Vagina (tissue), 2 donors: ENCODE measurements at places on chromosomes 6 and 20.
A peak's percentile ranks its signal among the peaks of the same experiment; 100 is the strongest.

DNA sequence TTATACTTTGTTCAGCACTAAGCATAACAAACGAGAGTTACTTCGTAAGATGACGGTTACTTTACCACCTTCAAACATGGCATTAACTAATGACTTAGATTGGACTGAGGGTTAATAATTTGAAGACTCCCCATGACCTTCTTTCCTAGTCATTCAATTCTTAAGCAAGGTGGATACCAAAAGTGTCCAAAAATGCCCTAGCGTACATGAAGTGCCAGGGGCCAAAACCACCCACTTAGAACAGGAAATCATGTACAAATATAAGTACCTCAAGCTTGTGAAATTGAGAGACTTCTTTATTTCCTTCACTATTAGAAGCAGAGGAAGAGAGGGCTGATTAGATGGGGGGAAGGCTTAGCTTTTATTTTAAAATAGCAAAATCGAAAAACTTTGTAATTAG, 166.4 kb downstream of the ATXN1 start:
- H3K36me3 ChIP-seq, result no peaks in the 10 kb centered on the region
- DNase-seq, result no peak
- H3K27me3 ChIP-seq, result no peaks in the 10 kb centered on the region
- peaks cover 6% of the 10 kb centered on the region for H3K4me1 ChIP-seq

GRCh38 chr6:117265410-117266256, at the start of gene VGLL2:
Gene VGLL2 (plus strand): TSS chr6:117265558. CDS start chr6:117265764, 206 bp downstream.
- H3K27me3 ChIP-seq, result peaks cover 9% of the 10 kb centered on the region
- H3K4me3 ChIP-seq, result peak within 1 kb of the TSS; percentile 33
- DNase-seq, result no peak
- no peaks in the 10 kb centered on the region for H3K36me3 ChIP-seq
- H3K27ac ChIP-seq, result no peak within 1 kb of the TSS

- no peak for DNase-seq
- H3K27me3 ChIP-seq, result no peaks in the 10 kb centered on the region
- peaks cover 14% of the 10 kb centered on the region for H3K4me1 ChIP-seq
- H3K4me3 ChIP-seq, result no peak overlapping the region
Measured at GRCh38 chr6:6858533-6858982, 249.2 kb upstream of the RREB1 start.

- H3K27me3 ChIP-seq, result no peaks in the 10 kb centered on the region
- no peak for DNase-seq
- no peaks in the 10 kb centered on the region for H3K4me1 ChIP-seq
- H3K36me3 ChIP-seq, result no peaks in the 10 kb centered on the region
- H3K4me3 ChIP-seq, result no peak overlapping the region
- H3K27ac ChIP-seq, result no peak overlapping the region
Measured at GRCh38 chr20:60634491-60635172, 617.4 kb upstream of the CDH4 start.

GRCh38 chr20:63517376-63518309, 2.9 kb upstream of the PPDPF start:
- H3K27me3 ChIP-seq, result no peaks in the 10 kb centered on the region
- peaks cover 27% of the 10 kb centered on the region for H3K4me1 ChIP-seq
- H3K4me3 ChIP-seq, result no peak overlapping the region
- H3K27ac ChIP-seq, result no peak overlapping the region
- H3K36me3 ChIP-seq, result no peaks in the 10 kb centered on the region

DNA sequence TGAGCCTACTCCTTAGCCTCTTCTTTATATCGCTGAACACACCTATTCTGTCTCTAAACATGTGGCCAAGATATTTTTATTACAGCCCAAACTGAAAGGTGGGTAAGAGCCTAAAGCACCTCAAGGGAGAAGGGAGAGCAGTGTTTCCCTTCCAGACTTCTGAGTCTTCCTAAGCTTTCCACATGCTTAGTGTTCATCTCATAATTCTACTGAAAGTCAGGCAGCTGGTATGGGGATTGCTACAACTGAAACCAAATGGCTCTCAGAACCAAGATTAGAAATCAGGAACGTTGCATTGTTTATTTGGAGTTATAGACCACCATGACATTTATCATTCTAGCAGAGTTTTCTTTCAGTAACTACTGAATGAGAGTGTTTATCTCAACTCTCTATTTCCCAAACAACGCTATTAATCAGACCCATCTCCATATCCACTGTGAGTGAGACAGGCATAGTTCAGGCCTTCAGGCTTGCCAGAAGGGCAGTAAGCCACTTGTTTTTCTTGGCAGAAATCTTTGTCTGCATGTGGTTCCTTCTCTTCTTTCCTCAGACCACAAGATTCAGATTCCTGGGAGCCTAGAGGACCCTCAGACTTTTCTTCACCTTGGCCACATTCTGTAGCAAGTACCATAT, 22.8 kb downstream of the VGLL2 start:
- no peak overlapping the region for H3K4me3 ChIP-seq
- no peak for DNase-seq
- H3K27ac ChIP-seq, result no peak overlapping the region
- no peaks in the 10 kb centered on the region for H3K27me3 ChIP-seq
- no peaks in the 10 kb centered on the region for H3K4me1 ChIP-seq
- H3K36me3 ChIP-seq, result no peaks in the 10 kb centered on the region
